ENCODE measurements at places on chromosomes 6 and 20. TPM values are rescaled to one million over a fixed set of nuclear protein-coding genes. Genes with fewer than 3 reads are reported as not detected.

DNA sequence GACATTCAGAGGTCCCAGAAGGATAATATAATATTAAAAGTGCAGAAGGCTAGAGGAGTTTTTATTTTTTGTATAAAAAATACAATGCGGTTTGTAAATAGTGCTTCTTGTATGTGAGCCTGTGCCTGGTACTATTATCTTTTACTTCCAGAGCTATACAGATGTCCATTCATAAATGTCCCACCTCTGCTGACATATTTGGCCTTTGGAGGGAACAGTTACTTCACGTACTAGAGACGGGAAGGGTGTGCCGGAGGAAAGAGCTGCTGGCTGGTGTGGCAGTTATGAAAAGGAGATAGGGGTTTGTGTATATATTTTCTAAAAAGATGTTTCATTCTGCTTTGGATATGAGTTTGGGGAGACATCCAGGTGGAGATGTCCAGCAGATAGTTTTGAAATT, 8.8 kb downstream of the CD109 start:
- DNase-seq = no peak

DNA sequence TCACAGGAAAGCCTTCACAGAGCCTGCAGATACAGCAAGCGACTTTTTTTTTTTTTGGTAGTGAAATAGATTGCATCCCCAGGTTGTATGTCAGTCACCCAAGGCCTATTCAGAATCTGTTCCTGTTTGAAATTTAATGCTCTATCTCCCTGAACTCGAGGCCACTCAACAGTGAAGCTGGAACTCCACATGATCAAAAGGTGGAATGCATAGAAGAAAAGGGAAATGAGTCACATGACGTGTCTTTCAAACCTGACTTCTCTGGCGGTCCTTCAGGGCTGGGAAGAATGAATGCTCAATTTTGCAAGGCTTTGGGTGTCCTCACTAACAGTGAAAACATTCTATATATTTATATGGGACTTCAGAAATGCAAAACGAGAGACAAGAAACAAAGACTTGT, 88.4 kb upstream of the B3GAT2 start:
- DNase-seq = no peak

- DNase-seq = peak; percentile 86
Observed at GRCh38 chr6:134060491-134061106, 8.2 kb upstream of the SLC2A12 start.

SLC2A10 gene
- total RNA-seq = 5.4 TPM

SLC32A1 gene
- total RNA-seq = not detected

MOG gene
- not detected for total RNA-seq

- no peak for DNase-seq
Observed at GRCh38 chr6:108120311-108120710, 45.5 kb upstream of the NR2E1 start.

DNA sequence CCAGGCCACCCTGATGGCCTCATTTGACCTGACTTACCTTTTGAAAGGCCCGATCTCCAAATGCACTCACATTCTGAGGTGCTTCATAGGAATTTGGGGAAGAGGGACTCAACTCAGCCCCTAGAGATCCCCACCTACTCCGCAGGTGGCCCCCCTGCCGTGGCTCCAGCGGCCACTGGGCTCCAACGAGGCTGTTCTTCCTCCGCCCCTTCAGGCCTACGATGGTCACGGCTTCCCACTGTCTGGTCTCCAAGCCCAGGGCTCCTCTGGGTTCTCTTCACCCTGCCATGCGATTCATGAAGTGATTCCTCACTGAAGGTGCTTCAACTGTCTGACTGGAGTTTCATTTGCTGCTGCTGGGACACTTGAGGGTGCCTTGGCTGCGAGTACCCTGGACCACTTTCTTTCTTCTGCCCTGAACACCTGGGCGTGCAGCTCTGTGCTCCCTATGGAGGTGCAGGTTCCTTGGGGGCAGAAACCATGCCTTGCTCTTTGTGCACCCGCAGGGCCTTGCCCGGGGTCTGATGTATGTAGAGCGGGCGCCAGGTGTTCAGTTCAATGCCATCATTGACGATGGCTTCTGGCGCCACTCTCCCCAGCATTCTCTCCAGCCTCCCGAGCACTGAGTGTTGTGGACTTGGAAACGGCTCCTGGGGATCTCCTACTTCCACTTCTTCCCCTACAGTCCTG, 10.0 kb upstream of the DUSP22 start:
- no peak for DNase-seq

GRCh38 chr6:111774346-111774703, 98.9 kb downstream of the FYN start:
- DNase-seq = no peak

DNA sequence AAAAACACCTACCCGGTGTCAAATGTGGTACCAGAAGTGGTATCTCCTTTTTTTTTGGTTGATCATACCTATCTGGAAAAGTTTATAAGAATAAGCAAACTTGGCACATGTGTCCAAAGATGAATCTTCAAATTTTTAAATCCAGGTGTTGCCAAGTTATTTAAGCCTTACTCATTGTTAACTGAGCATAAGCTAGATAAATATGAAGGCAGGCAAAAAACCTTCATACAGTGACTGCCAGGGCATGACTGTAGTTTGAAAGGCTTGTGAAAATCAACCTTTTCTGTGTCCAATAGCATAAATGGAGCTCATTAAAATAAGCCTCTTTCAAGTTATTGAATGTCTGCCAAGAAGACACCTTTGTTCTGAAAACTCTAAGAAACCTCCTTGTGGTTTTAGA, 699.2 kb downstream of the DOK5 start:
- DNase-seq = no peak

DNA sequence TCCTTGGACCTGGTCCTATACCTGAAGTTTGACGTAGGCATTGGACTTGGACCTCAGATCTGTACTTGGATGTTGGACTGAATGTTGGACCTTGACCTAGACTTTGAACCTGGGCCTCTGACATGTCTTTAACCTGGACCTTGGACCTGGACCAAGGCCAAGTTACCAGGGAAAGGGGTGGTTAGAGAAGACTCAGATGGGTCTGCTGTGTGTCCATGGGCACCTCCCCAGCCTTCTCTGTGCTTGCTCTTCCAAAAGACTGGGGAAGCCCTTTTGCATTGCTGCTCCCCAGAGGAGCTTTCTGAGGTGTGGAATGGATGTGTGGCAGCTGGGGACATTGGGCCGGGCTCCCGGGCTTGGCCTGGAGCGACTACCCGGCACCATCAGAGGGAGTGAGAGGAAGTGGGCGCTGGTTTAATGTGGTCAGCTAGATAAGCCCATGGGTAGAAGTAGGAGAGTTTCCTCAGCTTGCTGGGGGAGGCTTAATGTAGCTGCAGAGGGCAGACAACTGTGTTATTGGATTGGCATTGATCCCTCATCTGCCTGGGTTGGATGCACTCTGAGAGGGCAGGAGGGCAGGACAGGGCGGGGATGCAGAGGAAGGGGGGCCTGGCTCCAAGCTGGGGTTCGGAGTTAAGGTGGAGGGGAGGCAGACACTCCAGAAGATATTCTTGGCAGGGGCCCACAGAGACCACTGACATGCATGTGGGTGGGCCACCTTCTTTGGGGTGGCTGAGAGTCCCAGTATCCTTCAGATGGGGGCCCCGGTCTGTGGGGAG, 4.2 kb downstream of the SCRT2 start:
- DNase-seq = no peak

DNA sequence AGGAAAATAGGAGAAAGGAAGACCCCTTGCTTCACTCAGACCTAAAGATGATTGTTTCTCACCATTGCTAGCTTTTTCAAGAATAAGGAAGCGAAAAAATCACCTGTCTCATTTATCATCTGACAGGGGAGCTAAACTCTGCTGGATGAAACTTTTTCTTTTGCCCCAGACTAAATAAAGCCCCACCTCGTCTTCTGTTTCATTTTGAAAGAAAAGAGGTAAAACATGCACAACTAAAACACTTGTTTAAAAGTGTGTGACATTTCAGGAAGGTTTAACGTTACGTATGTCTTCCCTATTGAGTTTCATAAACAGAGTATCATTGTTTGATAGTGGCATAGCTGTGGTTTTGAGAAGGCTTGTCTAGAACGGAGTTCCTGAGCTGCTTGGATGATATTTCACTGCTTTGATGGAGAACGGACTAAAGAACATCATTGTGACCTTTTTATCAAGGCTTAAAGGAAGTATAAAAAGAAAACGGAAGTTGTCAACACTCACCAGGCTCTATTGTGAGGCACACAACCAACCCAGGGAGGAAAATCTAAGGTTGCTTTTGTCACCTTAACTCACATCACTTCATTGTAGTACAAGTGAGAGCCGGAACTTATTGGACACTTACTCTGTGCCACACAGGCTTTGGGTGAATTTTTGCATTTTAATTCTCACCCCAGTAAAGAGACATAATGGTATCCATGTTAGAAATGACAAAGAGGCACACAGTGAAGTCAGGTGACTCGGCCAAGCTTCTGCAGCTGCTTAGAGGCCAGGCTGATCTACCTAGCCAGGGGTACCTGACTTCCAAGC, 29.5 kb downstream of the TSHZ2 start:
- DNase-seq = no peak

SH3BGRL2 gene
- total RNA-seq = 98.2 TPM

DNA sequence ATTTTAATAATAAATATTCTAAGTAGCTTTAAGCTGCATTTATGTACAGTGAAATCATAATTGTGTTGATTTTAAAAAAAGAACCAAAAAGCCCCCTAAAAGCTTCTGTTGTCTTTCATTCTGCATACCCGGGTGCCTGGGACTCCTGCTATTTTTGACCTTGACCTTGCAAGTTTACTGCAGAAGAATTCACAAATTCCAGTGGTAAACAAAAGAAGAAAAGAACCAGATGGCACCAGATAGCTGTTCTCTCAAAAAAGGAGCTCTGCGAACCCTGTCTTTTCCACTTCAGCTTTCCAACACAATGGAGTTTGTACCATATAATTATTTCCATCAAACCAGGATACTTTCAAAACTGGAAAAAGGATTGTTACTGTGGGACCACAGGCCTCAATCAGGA, 363.3 kb downstream of the SMOC2 start:
- DNase-seq = no peak

- peak; percentile 71 for DNase-seq
Observed at GRCh38 chr20:47181056-47181862, 175.2 kb downstream of the ZMYND8 start.

- DNase-seq = no peak
Observed at GRCh38 chr6:114524081-114524480, 181.3 kb upstream of the HS3ST5 start.
